ENCODE measurements at places on chromosomes 1 and 21.

DNA sequence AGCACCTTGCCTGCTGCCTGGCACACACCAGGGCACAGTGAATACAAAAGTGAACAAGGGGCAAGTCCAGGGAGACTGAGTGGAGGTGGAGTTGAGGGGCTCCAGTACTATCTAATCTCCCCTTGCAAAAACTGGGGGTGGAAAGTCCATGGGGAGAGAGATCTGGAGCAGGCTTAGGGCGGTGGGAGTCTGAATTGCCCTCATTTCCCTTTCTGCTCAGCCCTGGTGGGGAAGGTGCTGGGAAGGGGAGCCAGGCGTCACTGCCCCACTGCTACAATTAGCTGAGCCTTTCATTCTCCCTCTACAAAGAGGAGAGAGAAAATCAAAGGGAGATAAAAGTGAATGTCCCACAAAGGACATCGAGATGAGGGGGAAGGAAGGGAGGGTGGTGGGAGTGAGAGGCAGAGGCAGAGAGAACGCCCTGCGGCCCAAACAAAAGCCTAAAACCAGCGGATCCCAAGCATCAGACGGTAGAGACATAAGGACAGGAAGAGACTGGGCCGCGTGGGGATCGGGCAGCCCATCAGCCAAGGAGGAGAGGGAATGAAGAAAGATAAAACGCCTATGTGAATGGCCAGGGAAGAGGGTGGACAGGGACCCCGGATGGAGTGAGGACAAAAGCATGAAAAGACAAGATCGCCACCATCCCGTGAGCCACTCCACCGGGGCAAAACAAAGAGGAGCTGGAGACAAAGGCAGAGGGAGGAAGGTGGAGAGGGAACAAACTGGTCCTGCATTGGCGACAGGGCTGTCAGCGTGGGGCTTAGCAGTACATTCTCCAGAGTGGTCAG, 46.8 kb upstream of the SOX13 start:
- no peak for DNase-seq

- no peak for DNase-seq
Measured at GRCh38 chr21:34953950-34954349, 95.2 kb downstream of the RUNX1 start.

DNA sequence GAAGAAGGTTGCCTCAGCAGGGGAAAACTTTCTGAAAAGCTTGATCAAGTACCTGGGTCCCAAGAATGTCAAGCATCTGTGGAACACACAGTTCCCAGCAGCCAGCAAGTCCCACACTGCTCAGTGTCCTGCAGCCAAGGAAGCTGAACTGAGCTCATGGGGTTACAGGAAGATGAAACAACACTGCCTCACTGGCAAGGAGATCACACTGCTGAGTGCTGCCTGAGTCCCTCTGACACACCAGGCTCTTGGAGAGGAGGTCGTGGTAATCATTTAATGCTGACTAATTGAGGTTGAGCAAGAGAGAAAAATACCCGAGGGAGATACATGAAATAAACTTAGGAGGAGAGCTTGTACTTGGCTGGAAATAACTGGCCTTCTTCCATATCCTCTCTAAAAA, 75.2 kb downstream of the MPZL1 start:
- peak; percentile 19 for DNase-seq

DNA sequence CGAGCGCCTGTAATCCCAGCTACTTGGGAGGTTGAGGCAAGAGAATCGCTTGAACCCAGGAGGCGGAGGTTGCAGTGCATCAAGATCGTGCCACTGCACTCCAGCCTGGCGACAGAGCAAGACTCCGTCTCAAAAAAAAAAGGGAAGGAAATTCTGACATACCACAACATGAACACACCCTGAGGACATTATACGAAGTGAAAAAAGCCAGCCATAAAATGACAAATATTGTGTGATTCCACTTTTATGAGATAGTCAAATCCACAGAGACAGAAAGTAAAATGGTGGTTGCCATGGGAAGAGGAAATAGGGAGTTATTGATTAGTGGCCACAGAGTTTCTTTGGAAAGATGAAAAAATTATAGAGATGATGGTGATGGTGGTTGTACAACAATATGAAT, 41.7 kb downstream of the EVI5 start:
- no peak for DNase-seq

DNA sequence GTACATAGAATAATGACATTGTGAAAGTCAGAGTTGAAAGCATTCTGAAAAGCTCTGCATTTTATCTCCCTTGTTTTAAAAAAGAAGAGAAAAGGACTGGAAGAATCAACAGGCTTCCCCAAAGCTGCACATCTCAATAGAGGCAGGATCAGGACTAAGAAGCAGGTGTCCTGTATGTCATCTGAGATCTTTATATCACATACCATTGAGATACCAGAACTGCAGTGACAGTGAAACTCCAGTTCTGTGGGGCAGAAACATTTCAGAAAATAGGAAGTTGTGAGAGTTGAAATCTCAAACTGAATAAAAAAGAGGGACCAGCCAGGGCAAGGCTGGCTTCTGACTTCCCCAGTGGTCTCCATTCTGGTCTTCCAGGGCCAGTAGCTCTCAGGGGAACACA, 33.0 kb upstream of the SH2D1B start:
- DNase-seq: no peak

DNA sequence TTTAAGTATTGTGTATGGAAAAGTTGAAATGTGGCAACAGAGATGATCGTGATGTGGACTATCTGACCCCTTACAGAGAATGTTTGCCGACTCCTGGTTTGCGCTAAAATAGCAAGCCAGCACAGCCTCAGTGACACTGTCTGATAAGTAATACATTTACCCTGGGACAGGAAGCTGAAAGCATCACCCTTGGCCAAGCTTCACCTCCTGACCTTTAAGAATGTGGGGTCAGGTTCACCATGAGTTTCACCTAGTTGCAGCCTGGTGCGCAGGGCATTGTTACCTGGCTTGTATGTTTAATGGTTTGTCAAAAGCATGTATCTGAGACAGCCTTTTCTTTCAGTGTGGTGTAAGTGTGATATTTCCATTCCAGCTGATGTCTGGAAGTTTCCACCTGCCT, 29.2 kb downstream of the TRAF5 start:
- no peak for DNase-seq

- DNase-seq: no peak
Measured at GRCh38 chr1:117602862-117603261, 3.0 kb upstream of the TENT5C start.

All from NCI-H446 (cell line).